ENCODE measurements at places on chromosomes 6 and 20.

- no peak for DNase-seq
Measured at GRCh38 chr20:44034451-44034850, 119.8 kb downstream of the TOX2 start.

GRCh38 chr6:94099072-94099471 lies 679.7 kb upstream of the EPHA7 start:
- no peak for DNase-seq

GRCh38 chr6:35448191-35448590 lies 3.9 kb upstream of the FANCE start:
- DNase-seq = no peak

DNA sequence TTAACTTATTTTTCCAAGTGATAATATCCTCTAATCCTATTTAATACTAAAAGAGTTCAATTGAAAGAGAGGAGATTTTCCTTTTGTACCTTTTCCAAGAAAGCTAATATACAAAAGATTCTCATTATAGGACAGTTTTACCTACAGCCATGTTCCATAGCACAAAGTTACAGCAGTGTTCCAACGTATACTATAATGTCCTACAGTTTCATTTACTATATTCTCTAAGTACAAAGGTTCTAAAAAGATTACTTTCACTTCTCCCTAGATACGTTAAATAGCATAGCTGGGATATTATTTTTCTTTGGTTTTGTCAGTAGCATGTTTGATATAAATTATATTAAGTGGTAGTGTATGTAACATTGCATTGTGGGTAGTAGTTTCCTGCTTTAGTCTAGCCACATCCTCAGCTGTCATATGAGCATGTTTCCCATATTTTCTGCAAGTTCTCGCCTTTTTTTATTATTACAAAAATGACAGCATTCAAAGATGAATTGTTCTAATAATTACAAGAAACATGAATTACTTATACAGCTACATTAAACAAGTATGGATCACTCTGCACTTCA lies 4.4 kb upstream of the RUNX2 start:
- DNase-seq = no peak

GRCh38 chr6:3138341-3138740 lies 19.0 kb downstream of the TUBB2A start:
- DNase-seq = peak; percentile 50

DNA sequence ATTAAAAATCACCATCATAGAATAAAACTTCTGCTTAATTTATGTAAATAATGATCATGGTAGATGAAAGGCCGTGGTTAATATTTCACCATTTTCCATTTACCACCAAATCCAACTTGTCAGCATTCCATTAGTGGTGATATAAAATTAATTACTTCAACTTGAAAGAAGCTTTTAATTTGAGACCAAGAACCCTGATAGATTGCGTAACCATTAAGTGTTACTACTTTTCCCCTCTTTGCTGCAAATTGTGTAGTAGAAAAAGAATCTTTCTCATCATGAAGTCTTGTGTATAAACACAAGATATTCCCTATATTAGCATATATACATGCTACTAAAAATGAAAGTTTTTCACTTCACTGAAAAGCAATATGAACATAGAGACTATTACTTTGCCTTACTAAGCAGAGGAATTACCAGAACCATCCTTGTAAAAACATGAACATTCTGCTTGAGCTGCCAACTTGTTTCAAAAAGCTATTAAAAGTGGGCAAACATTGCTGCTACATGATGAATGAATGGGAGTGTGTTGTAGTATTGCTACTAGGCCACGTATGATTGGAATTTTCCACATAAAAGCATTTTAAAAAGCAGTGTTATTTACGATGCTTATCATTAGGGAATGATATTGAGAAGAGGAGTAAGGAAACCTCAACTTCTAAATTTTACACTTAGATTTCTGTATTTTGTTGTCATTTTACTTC lies 35.0 kb downstream of the STX11 start:
- peak; percentile 25 for DNase-seq

GRCh38 chr6:3299221-3299620 lies 40.5 kb downstream of the PSMG4 start:
- no peak for DNase-seq

DNA sequence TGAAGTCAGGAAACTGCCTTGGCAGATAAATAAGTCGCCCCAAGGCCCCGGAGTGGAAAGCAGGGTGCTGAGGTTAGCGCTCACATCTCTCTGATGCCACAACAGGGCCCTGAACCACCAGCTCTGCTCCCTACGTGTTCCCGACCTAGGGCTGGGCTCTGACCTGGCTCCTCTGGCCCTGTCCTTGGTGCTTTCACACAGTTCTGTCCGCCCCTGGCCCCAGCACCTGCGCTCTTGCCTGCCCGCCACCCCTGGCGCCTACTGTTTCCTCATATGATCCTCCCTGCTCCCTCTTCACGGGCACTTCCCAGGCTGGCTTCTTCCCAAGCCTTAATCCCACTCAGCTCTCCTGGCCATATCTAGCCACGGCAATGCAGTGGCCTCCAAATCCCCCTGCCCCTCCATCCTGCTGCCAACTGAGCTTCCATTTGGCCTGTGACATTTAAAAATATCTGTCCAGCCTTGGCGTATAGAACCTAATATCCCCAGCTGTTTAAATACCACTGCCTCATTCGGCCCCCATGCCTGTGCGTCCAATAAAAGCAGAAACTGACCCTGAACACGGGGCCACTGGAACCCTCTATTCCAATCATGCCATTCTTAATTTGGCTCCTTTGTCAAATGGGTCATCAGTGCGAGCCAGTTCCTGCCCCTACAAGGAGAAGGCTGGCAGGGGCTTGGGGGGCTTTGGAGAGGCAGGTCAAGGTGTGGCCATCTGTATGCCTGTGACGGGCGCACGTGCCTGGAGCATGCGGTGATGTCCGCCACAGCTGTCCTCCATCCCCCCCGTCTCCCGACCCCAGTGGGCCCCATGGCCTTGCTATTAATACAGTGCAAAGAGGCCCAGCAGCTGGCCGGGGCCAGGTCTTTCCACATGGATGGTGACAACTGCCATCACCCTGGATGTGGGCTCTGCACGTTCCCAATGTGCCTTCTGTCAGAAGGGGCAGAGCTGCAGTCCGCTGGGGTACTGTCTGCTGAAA lies 27.7 kb downstream of the GNAS-AS1 start:
- DNase-seq = no peak

- DNase-seq = no peak
Measured at GRCh38 chr6:117393045-117393444, 32.7 kb downstream of the ROS1 start.

- DNase-seq = peak; percentile 25
Measured at GRCh38 chr6:46491628-46492547, 639 bp upstream of the RCAN2 start.

DNA sequence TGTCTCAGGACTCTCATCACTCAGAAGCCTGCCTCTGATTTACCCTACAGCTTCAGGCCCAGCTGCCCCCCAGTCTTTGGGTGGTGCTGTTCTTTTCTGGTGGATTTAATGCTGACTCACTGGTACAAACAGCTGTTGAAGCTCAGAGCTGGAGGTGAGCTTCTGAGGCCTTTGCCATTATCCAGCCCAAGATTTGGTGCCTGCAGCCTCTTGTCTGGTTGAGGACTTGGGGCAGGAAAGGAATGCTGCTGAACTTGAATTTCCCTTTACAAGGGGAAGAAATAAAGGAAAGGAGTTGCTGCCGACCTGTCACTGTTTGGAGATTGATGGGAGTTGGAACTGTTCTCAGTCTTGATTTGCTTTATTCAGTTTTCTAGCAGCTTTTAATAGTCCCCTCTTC lies 19.8 kb downstream of the ABCF1 start:
- peak; percentile 50 for DNase-seq

DNA sequence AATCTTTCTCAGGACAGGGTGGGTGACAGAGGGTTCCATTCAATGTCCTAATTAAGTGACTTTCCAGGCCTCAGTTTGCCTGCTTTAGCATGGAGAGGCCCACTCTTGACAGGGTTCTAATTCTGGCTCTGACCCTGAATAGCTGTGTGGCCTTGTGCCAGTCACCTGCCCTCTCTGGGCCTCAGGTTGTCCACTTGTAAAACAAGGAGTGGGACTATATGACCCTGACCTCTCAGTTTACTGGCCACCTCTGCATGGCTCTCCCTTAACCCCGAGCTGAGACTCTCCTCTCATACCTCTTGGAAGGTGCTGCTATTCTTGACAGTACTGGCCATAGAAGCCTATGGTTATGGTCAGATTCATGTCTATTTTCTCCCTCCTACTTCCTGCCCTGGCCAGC lies 44.1 kb upstream of the MLN start:
- no peak for DNase-seq

DNA sequence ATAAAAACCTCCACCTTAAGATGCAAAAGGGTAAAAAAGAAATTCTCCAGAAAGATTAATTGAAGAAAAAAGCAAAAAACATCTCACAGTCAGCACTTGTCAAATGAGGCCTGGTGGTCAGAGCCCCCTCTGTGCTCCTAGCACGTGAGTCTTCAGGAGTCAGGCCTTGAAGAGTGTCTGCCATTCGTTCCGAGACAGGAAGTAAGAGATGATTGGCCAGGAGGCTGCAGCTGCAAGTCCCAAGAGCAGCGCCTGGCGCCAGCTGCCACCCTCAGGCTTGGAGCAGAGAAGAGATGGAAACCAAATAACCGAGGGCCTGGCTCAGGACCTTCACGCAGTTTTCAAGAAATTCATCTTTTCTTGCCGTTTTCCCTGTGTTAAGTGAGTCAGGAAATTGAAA lies 65.0 kb downstream of the FAM120B start:
- DNase-seq = no peak

DNA sequence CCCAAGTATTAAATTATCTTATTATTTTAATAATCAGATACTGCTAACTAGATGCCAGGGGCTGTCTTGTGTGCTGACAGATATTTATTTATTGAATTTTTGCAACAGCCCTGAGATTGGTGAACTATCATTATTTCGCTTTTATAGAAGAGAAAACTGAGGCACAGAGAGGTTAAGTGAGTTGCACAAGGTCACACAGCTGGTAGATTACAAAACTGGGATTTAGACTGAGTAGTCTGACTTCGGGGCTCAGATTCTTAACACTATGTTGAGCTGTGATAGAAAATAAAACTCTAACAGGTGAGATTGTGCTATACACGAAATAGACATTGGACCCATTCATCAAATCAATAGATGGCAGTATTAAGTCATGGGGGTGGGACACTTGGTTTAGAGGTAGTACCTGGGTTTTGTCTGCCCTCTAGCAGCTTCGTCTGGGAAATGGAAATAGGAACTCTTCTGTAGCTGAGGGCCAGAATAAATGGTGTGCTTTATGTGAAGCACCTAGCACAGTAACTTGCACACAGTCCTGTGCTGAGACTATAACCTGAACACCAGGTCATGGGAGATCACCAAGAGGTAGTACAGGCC lies 113.4 kb downstream of the B3GAT2 start:
- no peak for DNase-seq

DNA sequence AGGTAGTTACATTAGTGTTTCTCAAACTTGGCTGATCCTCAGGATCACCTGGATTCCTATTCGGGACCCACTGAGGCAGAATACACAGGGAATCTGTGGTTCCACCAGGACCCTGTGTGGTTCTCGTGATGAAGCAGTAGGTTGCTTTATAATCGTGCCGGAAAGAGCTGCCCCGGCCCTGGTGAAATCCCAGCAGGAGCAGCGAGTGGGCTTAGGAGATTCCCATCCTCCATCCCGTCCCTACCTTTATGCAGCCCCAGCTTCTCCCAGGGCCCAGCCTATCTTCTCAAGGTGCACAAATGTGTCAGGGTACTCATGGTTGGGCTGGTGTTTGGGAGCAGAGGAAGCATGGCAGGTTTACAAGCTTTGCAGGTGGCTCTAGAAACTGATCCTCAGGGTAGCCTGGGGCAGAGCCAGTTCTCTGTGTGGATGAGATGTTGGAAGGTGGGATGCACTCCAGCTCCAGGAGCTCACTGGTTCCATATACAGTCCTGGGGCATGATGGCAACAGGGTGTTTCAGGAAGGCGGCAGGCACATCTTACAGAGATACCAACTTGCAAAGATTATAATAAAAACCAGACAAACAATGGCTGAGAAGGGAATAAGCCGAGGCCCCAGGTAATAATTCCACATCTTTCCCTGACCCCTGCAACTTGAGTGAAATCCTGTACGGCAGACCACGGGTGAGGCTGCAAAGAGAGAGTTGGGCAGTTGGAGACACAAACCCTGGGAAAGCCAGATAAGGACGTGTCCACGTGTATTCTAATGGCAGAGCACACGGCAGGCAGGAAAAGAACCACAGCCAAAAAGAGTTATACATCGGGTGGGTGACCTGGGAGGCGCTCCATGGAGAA lies 5.9 kb downstream of the SLC22A1 start:
- no peak for DNase-seq

GRCh38 chr20:18858816-18859215 lies 45.2 kb downstream of the SCP2D1 start:
- DNase-seq = no peak

DNA sequence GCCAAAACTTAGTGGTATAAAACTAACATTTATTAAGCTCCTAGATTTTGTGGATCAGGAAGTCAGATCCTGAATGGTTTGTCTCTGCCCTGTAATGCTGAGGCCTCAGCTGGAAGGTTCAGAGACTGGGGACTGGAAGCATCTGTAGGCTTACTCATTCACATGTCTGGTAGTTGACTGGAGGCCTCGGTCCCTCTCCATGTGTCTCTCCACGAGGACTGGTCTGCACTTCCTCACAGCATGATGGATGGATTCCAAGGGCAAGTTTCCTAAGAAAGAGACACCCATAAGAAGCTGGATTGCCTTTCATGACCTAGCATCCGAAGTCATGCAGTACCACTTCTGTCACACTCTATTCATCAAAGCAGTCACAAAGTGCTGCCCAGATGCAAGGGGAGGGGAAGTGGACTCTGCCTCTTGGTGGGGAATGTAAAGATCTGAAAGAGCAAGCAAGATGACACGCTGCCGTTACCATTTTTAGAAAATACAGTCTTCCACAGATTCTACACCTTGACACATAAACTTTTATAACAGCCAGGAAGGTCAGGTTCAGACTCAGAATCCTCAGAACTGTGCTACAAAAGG lies 17.2 kb upstream of the MDGA1 start:
- peak; percentile 49 for DNase-seq

- DNase-seq = no peak
Measured at GRCh38 chr6:154457046-154457713, 53.3 kb downstream of the CNKSR3 start.

DNA sequence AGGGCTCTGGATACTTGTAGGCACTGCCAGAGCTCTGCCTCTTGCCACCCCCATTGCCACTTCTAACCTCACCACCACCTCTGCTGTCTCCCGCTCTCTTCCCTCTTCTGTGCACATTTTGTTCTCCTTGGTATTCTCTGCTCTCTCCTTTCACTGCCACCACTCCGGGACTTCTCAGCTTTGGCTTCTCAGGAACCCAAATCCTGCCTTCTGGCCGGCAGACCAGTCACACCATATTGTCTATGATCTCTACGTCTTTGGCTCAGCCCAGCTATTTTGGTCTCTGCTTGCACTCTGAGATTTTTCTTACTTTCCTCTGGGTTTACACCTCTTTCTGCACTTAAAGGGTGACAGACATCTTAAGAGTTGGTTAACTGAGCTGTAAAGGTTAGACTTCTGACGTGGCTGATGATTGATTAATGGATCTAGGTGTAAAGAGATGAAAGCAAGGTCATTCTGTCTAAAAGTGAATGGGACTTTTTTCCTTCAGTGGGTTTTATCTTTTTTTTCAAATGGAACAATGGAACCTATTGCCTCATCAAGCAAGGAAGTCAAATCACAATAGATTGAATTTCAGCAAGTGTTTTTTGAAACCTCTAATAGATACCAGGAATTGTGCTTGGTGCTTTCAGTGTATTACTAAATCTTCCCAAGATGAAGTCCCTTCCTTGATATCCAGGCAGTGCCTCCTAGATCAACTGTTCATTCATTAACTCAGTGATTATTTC lies 13.8 kb downstream of the MMP24 start:
- no peak for DNase-seq

- DNase-seq = no peak
Measured at GRCh38 chr6:7197747-7198146, 90.0 kb downstream of the RREB1 start.
